ENCODE measurements at places on chromosomes 16 and 17.

DNA sequence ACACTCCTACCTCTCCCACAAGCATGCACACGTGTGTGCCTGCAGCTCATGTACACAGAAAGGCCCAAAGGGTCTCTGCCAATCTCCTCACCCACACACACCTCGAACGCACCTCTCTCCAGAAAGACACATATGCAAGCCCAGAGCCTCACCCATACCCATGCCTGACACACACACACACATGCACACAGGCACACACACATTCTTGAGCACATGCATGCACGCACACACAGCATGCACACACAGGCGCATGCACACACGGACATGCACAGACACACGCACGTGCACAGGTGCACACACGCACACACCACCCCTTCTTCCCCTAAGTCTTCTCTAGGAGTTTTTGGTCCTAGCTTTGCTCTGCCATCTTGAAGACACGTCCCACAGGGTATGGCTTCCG, 48.7 kb upstream of the CACNG4 start:
- no peak for DNase-seq

DNA sequence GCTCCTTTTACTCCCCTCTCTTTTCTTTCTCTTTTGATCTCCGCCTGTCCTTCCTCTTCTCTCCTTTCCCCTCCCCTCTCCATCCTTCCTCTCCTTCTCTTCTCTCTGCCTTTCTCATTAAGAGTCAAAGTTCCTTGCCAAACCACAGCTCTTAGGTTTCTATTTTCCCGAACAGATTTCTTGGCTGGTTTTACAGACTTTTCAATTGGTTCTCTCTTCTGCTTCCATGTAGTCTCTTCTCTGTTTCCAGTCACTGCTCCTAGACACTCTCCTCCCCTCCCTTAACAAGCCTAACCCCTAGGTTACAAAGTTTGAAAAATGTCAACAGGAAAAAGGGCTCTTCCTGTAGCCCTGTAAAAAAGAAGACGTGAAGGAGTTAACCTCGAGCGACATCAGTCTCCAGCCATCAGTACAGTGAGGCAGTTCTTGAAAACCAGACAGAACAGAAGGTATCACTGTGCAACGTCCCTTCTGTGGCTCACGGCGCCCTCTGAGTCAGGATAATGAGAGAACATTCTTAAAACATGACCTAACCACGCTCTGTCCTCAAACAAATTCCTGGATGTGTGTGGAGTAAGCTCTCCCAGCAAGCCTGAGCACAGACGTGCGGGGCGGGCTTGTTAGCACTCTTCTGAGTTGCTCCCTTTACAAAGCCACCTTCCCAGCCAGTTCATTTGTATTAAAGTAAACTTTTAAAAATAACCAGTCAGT, 11.6 kb upstream of the MARCHF10 start:
- no peak for DNase-seq

- no peak for DNase-seq
Observed at GRCh38 chr17:274902-275301, 77.7 kb downstream of the RPH3AL start.

- no peak for DNase-seq
Observed at GRCh38 chr16:50842589-50842988, 100.7 kb downstream of the CYLD start.

DNA sequence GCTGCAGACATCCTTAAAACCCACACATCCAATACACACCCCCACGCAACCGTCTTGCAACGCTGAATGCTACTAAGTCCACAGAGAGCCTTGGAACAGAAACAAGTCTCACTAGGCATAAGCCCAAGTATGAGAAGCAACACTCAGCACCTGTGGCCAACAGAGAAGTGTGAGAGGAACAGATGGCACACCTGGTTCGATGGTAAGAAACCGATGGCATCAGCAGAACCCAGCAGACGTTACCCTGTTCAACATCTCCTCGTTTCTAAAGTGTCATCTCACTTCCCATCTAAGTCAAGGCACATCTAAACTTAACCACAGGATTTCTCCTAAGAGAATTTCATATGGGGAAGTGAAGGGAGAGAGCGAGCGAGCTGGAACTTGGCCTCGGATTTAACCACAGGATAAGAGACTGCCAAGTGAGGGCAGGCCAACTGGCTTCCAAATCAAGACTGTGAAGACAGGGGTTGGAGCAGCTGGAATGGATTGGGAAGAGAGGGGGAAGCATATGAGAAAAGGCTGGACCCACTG, 41.0 kb downstream of the NXPH3 start:
- DNase-seq, result no peak

- DNase-seq, result no peak
Observed at GRCh38 chr17:29587591-29587990, 1.9 kb downstream of the GIT1 start.

DNA sequence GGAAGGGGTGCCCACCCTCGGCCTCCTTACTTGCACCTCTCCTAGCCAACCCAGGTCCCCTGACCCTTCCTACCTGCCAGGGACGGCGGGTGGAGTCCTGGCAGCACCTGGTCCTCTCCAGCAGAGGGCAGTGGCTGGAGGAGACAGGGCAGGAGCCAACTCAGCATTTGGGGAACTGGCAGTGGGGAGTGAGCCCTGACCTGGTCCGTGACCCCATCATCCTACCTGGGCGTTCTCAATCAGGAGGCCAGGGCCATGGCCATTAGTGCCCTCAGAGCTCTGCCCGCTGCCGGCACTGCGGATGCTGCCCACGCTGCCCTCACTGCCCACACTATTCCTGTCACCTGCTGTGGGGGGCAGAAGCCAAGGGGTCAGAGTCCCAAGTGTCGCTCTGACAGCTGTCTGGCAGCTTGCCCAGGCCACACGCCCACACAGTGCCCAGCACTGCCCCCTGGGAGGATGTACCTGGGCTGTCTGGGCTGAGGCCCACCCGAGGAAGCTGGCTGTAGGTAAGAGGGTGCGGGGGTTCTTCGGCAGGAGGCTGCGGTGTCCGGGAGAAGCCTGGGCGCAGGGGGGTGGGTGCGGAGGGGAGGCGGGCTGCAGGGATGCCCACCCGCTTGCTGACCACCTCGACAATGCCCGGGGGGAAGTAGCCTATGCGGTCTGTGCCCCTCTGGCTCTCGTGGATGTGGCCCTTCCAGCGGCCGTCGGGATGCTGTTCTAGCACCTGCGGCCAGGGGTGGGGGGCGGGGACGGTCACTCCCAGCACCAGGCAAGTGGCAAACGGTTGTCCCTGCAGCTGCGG, 10.8 kb downstream of the CASKIN2 start:
- DNase-seq, result no peak

GRCh38 chr17:48238933-48239602, 131.5 kb downstream of the SNX11 start:
- no peak for DNase-seq

- no peak for DNase-seq
Observed at GRCh38 chr17:57868007-57868909, 18.4 kb upstream of the MRPS23 start.

- DNase-seq, result no peak
Observed at GRCh38 chr17:11170881-11171280, 70.1 kb upstream of the SHISA6 start.

DNA sequence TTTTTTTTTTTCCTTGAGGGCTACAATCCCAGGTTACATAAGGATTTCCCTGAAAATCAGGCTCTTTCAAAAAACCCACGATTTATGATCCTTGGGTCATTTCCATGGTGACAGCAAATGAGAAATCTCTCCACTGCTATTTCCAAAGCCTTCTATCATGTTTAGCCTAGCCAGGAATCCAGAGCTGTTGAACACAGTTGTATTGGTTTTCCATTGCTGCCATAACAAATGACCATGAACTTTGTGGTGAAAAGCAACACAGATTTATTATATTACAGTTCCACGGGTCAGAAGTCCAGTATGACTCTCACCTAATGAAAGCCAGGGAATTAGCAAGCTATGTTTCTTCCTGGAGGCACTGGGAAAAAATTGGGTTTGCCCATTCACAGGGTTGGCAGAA, 106.6 kb downstream of the MAF start:
- no peak for DNase-seq

DNA sequence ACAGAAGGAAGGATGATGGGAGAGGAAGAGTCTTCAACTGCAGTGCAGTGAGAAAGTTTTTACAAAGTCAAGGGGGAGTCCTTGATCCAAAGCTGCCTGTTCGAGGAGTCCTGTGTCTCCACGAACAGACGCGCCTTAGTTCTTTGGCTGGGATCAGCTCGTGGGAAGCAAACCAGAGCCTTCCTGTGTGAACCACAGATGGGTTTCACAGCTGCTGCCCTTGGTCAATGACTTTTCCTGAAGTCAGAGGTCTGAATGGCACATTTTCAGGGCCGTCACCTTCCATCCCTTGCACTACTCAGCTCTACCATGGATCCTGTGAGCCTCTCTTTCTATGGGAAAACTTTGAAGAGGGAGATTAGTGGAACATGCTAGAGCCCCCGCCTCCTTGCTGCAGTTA, 4.2 kb upstream of the SBK1 start:
- no peak for DNase-seq

DNA sequence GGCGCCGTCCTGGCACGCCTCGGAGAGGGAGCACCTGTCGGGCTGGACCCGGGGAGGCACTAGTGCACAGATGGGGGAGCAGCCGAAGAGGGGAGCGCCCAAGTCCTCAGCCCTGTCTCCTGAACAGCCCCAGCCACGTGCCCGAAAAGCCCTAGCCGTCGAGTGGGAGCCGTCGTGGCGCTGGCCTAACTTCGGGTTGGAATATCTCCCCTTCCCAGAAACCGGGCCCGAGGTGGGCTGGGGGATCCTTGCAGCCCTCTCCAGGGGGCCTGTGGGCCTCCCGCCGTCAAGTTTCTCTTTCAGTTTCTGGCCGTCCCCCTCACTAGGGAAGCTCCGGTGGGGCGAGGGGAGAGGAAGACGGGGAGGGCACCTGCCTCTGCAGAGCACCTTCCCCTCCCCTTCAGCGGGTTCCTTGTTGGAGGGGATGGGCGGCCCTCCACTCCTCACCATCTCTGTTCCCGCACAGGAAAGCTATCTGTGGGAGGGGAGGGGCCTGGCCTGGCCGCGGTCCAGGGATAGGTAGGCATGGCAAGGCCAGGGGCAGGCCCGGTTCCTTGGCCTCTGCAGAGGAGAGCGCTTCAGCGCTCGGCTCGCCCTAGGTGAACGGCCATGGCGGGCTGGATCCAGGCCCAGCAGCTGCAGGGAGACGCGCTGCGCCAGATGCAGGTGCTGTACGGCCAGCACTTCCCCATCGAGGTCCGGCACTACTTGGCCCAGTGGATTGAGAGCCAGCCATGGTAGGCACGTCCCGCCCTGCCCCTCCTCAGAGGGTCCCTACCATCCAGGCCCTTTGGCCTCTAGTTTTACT, 709 bp downstream of the STAT5A start:
- DNase-seq, result peak; percentile 35

DNA sequence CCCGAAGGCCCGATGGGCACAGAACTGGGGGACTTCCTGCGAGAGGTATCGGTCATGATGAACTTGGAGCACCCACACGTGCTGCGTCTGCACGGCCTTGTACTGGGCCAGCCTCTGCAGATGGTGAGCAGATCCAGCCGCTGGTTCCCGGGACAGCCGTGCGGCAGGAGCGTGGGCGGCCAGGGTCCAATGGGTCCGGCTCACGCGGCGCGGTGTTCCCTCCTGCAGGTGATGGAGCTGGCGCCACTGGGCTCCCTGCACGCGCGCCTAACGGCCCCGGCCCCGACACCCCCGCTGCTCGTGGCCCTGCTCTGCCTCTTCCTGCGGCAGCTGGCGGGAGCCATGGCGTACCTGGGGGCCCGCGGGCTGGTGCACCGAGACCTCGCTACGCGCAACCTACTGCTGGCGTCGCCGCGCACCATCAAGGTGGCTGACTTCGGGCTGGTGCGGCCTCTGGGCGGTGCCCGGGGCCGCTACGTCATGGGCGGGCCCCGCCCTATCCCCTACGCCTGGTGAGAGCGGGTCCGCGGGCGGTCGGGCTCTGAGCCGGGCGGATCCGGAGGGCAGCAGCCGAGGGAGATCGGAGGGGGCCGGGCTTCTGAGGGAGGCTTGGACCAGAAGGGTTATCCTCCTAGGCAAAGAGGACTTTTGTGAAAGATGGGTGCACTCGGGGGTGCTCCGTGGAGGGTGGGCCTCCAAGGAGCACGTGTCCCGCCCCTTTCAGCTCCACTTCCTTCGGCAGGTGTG, 3.0 kb downstream of the TNK1 start:
- DNase-seq, result peak; percentile 85

DNA sequence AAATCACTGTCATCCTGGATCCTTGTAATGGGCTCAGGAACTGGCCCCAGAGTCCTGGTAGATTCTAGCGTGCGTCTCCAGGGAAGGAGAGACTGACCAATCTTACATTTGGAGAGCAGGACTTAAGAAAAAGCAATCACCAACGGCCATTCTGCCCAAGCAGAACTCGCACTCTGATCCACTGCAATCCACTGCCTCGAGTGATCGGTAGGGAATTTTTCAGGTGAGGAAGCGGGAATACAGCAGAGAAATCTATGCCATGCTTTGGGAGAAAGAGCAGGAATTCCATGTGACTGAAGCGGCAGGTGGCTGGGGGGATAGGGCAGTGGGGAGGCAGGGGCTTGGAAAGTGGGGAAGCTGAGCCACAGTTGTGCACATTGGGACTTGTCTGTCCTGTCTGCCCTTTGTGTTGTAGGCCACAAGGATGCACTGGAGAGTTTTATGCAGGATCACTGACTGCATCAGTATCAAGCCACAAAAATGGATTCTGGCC, 143.9 kb upstream of the HS3ST2 start:
- no peak for DNase-seq

DNA sequence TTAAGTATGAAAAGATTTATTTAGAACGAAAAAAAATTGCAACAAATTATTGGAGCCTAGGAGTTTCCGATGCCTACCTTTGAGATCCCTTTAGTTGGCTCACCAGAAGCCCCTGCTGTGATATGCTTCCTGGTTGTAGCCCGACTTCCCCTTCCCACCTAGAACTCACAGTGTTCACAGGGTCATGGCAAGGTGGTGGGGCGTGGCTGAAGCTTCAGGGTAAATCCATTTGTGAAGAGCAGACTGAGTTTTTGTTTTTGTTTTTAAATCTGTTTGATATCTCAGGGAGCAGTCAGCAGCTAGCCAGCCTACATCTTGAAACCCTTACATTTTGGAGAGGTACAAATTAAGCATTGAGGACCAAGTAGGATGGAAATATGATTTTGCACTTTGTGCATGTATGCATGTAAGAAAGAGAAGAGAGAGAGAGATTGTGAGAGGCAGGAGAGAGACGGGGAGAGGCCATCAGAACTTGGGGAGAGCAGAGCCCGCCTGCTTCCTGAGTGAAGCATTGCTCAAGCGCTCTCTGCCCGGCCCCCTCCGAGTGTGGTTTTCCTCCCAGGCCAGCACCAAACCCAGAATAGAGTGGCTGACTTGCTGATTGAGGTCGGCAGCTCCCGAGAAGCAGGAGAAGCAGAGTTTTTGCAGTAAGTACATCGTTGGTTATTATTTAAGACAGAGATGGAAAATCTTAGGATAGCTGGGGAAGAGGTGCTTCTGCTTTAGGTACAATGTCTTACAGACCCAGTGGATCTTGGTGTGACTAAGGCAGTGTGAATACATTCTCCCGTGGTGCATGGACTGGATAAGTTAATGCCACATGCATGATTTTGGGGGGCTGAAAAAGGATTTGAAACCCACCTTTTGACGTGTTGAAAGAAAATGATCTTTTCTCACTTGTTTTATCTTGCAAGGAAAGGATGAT, 64.2 kb downstream of the SPECC1 start:
- peak; percentile 18 for DNase-seq

- no peak for DNase-seq
Observed at GRCh38 chr17:80939151-80940145, 52.2 kb upstream of the CHMP6 start.

GRCh38 chr17:49914664-49915063, 54.3 kb upstream of the DLX4 start:
- no peak for DNase-seq

All from stimulated activated effector memory CD8-positive, alpha-beta T cell treated with anti-CD3 and anti-CD28 coated beads, Interleukin-12 subunit alpha, Interleukin-12 subunit beta, amount 100 ng/mL, for 72 hours (primary cell).